Activated CD4-positive, alpha-beta memory T cell treated with anti-CD3 and anti-CD28 coated beads for 36 hours (primary cell): ENCODE measurements at places on chromosomes 5 and 9. TPM values are rescaled to one million over a fixed set of nuclear protein-coding genes. Genes with fewer than 3 reads are reported as not detected.

ASS1 gene
- total RNA-seq = 5.4 TPM

GRCh38 chr9:17528859-17529258 is 50.0 kb upstream of the SH3GL2 start:
- no peaks in the 10 kb centered on the region for H3K36me3 ChIP-seq
- no peak for DNase-seq
- no peak overlapping the region for H3K4me3 ChIP-seq
- no peaks in the 10 kb centered on the region for H3K4me1 ChIP-seq
- H3K27me3 ChIP-seq = no peaks in the 10 kb centered on the region
- H3K27ac ChIP-seq = no peak overlapping the region

CARTPT gene
- not detected for total RNA-seq

GRCh38 chr5:171462136-171462927 is 42.9 kb downstream of the FGF18 start:
- H3K4me3 ChIP-seq = no peak overlapping the region
- no peaks in the 10 kb centered on the region for H3K36me3 ChIP-seq
- no peak for DNase-seq
- no peak overlapping the region for H3K27ac ChIP-seq
- no peaks in the 10 kb centered on the region for H3K4me1 ChIP-seq

GRCh38 chr5:32908641-32909040 is 197.5 kb downstream of the NPR3 start:
- H3K27ac ChIP-seq = no peak overlapping the region
- no peak for DNase-seq
- no peak overlapping the region for H3K4me3 ChIP-seq
- no peaks in the 10 kb centered on the region for H3K36me3 ChIP-seq
- H3K27me3 ChIP-seq = no peaks in the 10 kb centered on the region
- H3K4me1 ChIP-seq = no peaks in the 10 kb centered on the region

- DNase-seq = no peak
- H3K27me3 ChIP-seq = peaks cover 57% of the 10 kb centered on the region
- peaks cover 14% of the 10 kb centered on the region for H3K4me1 ChIP-seq
- H3K27ac ChIP-seq = no peak overlapping the region
- peak overlapping the region; percentile 32 for H3K4me3 ChIP-seq
Measured at GRCh38 chr5:88660264-88660946, 222.6 kb downstream of the MEF2C start.

- no peak overlapping the region for H3K4me3 ChIP-seq
- H3K4me1 ChIP-seq = peaks cover 7% of the 10 kb centered on the region
- H3K36me3 ChIP-seq = no peaks in the 10 kb centered on the region
- DNase-seq = no peak
Measured at GRCh38 chr5:176875783-176876505, 23.2 kb downstream of the HK3 start.

ENTPD2 gene
- total RNA-seq = not detected

TRIM36 gene
- total RNA-seq = not detected

DNA sequence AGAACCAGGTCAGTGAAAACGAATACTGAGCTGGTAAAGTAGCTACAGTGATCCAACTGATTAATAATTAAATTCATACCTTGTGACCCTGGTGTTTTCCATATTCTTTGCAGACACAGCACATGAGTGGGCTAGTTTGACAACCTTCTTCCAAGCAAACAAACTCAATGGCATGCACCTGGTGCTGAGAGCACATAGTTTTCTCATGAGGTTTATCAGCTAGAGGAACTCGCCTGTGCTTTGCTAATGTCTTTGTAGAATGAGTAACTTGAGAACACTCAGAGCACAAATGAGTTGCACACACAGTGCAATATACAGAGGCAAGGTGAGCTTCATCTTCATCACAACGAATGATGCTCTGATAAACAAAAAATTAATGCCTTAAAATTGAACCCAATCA is 12.6 kb downstream of the TRIM23 start:
- H3K27ac ChIP-seq = no peak overlapping the region
- DNase-seq = no peak
- H3K27me3 ChIP-seq = no peaks in the 10 kb centered on the region

GGTA1 gene
- total RNA-seq = not detected
